ENCODE measurements at places on chromosomes 16 and 17.
A peak's percentile ranks its signal among the peaks of the same experiment; 100 is the strongest.

- DNase-seq: no peak
These were observed 25.2 kb upstream of the ABCC3 start for GRCh38 chr17:50609380-50610074.

DNA sequence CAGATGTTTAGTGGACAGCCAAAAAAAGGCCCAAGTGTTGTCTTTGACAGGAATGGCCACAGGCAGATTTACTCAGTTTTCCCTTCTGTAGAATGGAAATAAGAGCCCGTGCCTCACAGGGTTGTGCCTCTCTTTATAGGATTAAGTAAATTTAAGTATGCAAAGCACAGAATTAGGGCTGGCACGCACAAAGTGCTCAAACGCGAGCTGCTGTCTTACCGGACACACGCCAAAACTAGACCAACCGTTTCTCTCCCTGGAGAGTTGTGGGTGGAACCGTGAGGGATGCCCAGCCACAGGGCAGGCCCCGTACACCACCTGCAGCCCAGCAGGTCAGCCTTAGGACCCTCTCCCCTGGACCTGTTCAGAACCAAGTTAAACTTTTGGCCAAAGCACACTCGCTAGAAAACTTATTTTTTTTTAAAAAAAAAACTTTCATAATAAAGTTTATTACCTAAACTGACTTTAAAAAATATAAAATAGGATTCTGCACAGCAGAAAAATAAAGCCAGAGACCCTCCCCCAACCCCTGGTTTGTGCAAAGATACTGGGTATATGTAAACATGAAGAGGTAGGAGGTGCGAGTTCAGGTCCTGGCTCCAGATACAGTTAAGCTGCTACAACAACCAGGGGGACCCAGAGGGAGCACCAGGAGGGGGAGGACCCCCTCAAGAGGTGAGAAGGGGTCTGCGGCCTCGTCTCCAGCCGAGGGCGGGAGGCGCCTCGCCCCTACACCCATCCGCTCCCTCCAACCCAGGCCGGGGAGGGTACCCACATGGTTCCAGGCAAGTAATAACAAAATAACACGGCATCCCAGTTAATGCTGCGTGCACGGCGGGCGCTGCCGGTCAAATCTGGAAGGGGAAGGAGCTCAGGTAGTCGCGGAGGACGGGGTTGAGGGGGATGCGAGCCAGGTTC lies 1.8 kb downstream of the SOCS1 start:
- DNase-seq: no peak

- no peak for DNase-seq
These were observed 137.4 kb downstream of the PARN start for GRCh38 chr16:14492614-14493013.

- DNase-seq: no peak
These were observed at the start of gene HOXB7 for GRCh38 chr17:48610282-48611211. HOXB7 (minus strand) TSS chr17:48611017; CDS start chr17:48610918, 99 bp downstream.

DNA sequence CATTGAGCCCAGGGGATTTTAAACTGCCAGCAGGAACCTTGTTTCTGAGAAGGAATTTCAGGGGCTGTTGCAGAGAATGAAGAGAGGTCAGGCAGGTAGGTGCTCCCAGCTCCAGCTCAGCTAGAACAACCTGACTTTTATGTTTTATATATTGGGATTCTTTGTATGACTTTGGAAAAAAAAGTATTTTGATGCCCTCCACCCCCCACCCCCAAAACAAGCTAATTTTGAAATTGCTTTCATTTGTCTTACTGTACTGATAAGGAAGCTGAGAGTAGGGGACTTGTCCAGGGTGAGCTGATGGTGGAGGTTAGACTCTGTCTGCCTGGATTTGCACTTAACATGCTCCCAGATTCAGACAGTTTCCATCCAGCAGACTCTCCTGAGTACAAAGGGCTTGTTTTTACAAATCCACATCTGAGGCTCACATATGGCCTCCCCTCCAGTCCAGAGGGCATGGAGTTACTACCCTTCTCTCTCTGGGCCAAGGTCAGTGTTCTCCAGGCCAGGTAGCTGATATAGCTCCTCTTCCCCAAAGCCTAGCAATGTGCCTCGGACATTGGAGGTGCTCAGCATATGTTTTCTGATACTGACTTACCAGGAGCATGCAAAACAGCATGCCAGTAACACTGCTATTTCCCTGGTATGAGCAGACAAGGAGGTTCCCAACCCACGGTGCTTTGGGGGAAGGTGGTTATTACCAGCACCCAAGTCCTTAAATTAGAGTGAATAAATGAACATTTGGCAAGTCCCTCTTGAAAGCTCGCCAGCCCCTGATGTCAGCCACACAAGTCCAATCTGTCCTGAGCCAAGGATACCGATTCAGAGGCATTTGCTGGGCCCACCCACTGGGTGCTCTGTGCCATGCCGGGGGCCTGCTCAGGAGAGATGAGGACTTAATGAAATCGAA lies 11.3 kb downstream of the STX1B start:
- no peak for DNase-seq

- DNase-seq: no peak
These were observed 15.3 kb downstream of the KLHL36 start for GRCh38 chr16:84663433-84664101.

GRCh38 chr17:1181753-1182137 lies 2.0 kb upstream of the ABR start:
- no peak for DNase-seq

GRCh38 chr17:4969047-4969550 lies 1.5 kb upstream of the SPAG7 start:
- no peak for DNase-seq

GRCh38 chr16:29915590-29916247 lies 10.3 kb downstream of the KCTD13 start:
- DNase-seq: no peak

DNA sequence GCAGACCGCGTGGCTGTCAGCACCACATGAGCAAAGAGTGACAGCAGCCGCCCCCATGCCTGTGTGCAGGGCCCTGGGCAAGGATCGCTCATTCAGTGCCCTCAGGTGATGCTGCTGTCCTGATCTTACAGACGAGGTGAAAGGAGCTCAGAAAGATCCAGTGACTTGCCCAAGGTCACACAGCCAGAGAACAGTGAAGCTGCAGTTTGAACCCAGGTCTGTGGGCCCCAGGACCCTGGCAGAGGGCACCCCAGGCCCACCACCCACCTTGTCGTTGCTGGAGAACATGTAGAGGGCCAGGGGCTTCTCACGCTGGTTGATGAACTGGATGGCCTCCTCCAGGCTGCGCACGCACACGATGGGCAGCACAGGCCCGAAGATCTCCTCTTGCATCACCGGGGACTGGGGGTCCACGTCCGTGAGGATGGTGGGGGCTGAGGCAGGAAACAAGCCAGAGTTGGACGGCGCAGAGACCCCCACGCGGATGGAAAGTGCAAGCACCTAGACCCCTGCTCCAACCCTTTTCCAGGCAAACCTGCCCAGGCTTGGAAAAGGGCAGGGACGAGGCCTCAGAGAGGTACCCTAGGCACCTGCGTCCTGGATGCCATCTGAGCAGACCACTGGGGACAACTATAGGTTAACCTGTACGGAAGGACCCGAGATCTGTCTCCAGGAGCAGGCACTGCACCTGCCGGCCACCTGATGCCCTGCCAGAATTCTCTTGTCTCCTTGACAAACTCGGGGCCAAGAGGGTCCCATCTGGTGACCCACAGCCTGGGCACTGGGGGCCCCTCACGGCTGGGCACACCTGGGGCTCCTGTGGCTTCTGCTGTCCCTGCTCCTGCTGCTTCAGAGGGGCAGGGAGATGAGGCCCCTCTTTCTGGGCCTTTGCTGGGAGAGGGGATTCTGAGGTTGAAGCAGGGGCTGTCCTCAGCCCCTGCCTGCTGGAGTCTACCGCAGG lies 8.6 kb downstream of the ALDH3A1 start:
- no peak for DNase-seq

- DNase-seq: no peak
These were observed 2.5 kb downstream of the ITGAD start for GRCh38 chr16:31395647-31396046.

DNA sequence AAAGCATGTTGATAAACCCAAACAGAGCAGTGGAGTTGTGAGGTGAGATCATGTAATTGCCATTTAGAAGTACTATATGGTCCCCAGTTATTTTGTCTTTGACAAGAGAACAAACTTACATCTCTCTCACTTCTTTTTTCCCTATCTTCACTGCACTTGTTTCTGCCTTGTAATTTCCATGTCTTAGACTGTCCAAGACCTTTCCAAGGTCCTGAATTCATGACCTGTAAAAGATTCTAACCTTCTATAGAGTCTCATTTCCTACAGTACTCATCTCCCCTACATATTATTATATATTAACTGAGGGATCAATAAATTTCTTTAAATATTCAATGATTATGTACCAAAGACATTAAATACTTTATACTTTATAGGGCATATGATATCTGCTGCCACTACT lies 295.3 kb upstream of the KIF2B start:
- no peak for DNase-seq

DNA sequence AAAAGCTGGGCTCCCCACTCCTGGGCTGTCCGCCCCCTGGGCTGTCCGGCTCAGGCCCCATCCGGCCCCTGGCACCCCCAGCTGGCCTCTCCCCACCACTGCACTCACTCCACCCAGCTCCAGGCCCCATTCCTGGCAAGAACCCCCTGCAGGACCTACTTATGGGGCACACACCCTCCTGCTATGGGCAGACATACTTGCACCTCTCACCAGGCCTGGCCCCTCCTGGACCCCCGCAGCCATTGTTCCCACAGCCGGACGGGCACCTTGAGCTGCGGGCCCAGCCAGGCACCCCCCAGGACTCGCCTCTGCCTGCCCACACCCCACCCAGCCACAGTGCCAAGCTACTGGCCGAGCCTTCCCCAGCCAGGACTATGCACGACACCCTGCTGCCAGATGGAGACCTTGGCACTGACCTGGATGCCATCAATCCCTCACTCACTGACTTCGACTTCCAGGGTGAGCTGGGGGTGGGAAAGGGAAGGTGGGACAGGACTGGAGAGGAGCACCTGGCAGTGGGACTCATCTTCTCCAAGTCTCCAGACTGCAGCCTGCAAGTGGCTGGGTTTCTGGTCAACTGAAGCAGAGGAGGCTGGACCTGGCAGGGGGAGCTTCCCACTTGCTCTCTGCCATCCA lies 17.6 kb downstream of the UNC119 start:
- no peak for DNase-seq

GRCh38 chr17:41151525-41151924 lies 1.9 kb upstream of the KRTAP4-5 start:
- DNase-seq: no peak

DNA sequence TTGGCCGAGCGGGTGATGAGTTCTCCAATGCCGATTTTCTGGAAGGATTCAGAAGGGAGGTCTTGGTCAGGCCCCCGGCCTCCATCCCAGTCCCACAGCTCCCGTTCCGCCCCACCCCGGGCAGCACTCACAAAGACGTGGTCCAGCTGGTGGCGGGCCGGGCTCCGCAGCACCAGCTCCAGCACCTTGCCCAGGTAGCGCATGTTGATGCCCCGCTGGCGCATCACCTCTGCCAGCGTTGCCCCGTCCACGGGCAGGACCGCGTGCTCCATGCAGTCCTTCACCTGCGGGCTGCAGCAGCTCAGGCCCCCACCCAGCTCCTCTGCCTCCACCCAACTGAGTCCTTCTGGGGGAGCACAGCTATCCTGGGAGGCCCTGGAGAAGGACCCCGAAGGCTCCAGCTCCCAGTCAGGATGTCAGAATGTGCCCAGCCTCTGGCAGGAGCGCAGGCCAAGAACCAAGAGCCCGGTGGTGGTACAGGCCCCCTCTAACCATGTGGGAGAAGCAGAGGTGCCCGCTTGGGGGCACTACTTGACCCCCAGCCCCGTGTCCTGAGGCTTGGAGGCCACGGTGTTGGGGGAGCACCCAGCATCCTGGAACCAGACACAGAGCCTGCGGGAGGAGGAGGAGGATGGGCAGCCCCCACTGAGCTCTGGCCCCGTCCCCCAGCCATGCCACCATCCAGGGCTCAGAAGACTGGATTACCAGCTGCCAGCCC lies 16.2 kb downstream of the CLUH start:
- DNase-seq: no peak

DNA sequence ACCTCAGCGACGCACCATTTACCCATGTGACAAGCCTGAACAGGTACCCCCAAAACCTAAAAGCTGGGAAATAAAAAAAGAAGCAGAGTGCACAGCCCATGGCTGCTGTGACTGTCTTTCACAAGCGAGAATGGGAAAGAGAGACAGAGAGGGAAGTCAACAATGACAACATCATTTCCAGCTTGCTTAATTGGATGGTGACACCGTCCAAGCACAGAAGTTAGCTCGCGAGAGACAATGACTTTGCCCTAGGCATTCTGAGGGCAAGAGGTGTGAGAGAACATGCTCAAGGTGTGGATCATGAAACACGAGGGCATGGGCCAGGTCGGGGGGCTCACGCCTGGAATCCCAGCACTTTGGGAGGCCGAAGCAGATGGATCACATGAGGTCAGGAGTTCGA lies 19.3 kb upstream of the NSMCE1 start:
- DNase-seq: no peak

DNA sequence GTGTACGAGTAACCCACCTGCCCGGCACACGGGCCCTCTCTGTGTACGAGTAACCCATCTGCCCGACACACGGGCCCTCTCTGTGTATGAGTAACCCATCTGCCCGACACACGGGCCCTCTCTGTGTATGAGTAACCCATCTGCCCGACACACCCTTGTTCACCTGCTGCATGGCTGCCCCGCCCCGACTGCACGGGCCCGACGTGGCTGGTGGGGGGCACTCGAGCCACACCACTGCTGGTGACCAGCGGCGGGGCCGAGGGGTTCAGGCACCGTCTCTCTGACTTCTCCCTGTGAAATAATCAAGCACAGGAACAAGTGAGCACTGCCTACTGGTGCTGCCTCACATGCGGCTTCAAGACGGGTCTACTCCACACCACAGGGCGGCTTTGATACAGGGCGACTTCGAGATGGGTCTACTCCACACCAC lies 22.1 kb downstream of the MAP1LC3B start:
- DNase-seq: no peak

DNA sequence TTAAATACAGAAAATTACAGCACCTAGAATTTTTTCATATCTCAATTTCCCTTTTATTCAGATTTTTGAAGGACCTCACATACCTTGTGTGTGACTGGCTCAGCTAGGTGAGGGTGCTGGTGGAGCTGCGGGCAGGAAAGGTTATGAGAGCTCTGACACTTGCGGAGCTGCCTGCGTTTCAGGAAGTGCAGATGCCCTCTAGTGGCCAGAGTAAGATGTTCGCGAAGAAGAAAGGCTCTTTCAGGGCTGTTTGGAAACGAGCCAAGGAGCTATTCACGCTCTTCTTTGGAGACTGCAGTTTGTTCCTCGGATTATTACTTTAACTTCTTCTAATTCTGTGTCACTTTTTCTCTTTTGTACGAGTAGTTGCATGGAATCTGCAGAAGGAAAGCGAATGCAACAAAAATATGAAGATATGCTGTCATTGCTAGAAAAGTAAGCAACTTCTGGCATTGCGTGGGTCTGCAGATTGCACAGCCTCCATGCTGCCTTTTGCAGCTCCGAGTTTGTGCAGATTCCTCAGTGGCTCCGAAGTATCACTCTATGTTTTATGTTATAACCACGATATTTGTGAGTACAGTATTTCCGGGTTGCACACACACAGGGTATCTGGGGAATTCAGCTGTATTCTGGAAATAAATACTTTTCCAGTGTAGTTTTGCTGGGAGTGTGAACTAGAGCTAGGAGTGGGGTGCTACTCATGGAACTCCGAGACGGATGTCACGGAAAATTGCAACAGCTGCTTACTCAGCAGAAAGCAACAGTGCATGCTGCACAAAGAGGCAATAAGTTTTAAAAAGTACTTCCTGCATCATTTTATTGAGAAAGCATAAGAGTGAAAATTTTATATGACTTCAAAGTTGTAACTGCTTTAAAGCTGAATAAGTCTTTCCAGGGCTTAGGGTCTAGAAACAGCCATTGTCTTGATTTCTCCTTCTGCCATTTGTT lies 46.3 kb downstream of the DNAH9 start:
- peak; percentile 45 for DNase-seq
